ENCODE measurements at places on chromosomes 5 and 9.

- DNase-seq: no peak
Observed at GRCh38 chr5:67425514-67425913, 228.9 kb upstream of the CD180 start.

DNA sequence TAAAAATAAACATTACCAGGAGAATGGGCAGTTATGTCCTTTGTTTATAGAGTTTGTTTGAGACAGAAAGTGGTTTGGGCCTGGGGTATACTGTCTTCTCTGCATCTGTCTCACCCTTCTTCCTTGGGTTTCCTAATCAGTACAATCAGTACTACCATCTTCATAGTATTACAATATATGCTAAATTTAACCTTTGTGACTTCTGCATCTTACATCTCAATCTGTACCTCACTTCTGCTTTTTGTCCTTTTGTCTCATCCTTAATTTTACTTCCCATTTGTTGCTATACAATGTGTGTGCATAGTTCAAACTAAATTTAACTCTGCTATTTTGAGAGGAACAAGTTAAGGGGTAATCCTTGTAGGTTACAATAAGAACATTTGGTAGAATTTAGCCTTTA is 19.6 kb downstream of the FBXO38 start:
- DNase-seq: no peak

DNA sequence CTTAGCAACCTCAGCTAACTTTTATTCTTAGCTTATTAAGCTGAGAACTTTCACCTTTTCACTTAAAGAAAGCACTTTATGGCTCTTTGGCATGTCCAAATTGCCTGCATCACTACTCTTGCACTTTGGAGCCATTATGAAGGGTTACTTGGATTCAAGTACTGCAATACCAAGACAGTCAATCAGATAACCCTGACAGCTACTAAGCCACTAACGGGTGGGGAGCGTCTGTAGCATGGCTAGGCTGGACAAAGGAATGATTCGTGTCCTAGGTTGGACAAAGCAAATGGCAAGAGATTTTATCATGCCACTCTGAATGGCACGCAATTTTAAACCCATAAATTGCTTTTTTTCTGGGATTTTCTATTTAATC is 39.6 kb downstream of the TRPM6 start:
- DNase-seq: no peak

GRCh38 chr9:21968331-21969010 is 25.7 kb downstream of the CDKN2A start:
- no peak for DNase-seq

- no peak for DNase-seq
Observed at GRCh38 chr9:81083854-81084512, 605.4 kb downstream of the TLE1 start.

DNA sequence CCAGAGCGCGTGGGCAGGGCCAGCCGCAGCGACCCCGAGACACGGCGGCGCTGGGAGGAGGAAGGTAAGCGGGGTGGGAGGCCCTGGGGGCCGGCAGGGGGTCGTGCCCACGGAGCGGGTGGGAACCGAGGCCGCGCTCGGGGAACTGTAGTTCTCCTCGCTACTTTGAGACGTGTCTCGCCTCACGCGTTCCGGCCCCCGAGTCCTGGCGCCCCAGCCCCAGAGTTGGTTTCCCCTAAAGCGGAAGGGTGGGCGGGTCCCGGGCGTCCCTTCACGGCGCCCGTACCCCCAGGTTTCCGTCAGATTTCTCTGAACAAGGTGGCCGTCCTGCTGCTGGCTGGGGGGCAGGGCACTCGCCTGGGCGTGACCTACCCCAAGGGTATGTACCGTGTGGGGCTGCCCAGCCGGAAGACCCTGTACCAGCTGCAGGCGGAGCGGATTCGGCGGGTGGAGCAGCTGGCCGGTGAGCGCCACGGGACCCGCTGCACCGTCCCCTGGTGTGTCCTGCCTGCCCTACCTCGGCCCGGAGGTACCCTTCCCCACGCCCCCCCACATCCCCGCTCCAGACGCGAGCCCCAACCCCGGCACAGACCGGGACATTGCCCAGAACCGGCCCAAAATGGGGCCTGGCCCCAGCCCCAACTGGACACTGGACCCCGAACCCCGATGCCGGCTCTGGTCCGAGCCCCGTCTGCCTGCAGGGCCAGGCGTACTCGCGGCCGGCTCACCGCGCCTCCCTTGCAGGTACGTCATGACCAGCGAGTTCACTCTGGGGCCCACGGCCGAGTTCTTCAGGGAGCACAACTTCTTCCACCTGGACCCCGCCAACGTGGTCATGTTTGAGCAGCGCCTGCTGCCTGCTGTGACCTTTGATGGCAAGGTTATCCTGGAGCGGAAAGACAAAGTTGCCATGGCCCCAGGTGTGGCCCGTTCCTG is 709 bp downstream of the UAP1L1 start:
- DNase-seq: no peak

GRCh38 chr9:125246261-125246667 is 5.1 kb upstream of the HSPA5 start:
- no peak for DNase-seq

- no peak for DNase-seq
Observed at GRCh38 chr5:79077680-79078365, 8.3 kb downstream of the BHMT2 start.

DNA sequence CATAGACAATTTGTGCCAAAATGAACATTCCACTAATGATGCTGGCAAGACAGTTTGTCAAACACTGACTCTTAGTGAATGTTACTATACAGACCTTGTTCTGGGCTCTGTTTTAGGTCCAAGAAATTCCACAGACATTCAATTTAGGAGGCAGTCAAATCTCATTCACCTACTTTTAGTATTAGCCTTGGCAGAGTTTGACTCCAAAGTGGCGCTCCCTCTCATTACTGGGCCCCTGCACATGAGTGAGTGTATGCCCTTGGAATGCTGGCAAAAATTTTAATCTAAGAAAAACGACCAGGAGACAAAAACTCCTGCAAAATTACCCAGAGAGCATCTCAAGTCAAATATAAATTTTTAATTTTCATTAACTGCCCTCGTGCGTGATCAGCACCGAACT is 94.9 kb upstream of the SLC27A6 start:
- DNase-seq: no peak

- DNase-seq: no peak
Observed at GRCh38 chr5:75935572-75935971, 147.6 kb upstream of the SV2C start.

DNA sequence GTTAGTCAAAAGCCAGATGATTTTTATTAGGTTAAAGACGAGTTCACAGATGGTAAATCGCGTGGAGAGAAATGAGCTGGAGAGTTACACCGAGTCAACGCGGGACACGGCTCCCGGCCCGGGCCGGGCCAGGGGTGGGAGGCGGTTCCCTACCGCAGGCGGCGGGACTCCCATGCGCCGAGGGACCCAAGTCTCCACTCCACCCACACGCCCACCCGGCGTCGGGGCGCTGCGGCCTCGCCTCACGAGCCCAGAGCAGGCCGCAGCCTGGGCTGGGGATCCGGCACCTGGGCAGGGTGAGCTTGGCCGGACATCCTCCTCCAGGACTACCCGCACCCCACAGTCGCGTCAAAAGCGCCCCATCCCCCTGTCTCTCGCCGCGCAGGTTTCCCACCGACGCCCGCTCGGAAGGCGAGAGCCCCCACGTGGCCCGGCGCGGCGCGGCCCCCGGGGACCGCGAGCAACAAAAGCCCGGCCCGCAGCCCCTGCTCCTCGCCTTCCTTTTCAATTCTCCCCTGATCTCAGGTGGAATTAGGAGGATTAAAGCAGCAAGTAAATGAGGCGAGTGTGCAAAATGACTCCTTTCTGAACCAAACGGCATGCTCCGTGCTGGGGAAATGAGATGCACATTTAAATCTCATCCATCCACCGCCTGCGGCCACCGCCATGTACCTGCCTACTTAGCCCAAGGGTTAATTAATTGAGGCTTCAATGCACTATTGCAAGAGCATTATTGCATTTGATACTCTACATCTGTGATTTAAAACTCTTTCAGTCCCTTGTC is 196.5 kb upstream of the TBCA start:
- no peak for DNase-seq

GRCh38 chr5:170501931-170502330 is 1.9 kb upstream of the KCNIP1 start:
- no peak for DNase-seq

DNA sequence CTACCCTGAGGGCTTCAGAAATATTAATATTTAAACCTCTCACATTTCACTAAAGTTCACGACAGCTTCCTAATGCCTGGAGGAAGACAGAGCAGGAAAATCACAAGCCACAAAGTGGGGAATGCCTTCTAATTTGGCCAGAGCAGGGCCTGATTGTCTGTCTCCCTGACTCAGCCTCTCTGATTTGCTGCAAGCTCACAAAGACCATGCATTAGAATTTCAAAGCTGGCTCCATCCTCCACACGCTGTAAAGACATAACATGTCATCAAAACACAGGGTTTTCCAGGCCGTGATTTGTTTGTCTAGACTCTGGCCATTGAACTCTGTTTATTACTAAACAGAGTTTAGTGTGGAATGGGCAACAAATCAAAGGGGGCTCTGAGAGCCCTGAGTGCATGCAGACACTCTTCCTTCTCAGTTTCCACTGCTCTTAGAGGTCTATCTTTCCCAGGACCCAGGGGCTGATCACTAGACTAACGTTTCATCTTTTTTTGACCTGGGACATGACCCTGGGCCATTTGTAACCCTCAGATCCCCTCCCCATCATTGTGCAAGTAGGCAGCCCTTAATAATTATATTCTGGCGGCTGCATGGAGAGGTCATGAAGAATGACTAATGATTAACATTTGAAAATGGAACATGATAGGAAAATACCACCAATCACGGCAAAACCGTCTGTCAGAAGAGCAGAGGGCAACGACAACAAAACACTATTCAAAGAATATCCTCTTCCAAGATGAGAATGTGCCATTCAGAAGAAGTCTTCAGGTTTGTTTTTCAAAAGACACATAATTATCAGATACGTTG is 140.2 kb downstream of the ENC1 start:
- no peak for DNase-seq

DNA sequence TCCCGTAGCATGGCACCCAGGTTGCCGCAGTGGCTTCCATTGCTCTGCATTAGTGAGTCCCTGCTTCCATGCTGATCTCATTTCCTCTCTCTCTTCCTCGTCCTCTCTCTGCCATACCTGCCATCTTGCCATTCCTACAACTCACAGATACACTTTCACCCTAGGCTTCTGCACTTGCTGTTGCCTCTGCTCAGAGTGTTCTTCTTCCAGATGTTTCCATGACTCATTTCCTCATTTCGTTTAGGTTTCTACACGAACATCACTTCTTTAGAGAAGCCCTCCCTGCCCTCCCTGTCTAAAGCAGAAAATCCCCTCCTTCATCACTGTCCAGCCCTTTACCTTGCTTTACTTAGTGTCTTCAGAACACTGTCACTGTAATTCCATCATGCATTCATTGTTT is 115.2 kb upstream of the WWC1 start:
- DNase-seq: no peak

DNA sequence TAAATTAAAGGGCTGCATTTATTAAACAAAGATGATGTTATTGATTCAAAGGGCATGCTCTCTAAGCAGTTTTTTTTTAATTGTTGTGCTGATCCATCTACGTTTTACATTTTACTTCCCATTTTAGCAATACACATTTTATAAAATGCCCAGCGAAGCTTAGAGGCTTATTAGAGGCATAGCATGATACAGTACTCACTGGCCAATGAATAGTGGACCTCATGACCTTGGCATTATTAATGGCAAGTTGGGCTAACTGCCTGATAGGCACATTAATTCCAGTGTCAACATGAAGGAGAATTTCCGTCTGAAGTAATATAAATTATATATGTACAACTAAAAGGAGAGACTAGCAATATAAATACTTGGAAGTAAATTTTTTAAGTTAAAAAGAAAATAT is 837.2 kb downstream of the EFNA5 start:
- no peak for DNase-seq

DNA sequence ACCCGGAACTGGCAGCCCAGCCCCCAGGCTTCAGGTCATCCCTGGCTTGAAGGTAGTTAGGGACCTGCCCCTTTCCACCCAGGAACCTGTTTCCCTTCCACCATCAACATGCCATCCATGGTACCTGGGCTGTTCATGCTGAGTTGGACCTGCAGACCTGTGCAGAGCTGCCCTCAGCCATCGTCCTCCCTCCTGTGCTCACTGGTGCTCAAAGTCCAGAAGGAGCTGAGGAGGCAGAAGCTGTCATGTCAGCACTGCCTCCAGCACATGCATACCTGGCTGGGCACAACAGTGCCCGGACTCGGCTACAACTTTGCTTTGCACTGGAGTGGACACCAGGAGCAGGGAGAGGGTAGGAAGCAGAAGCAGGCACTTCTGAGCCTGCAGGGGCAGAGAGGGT is 36.2 kb downstream of the BTNL8 start:
- no peak for DNase-seq

DNA sequence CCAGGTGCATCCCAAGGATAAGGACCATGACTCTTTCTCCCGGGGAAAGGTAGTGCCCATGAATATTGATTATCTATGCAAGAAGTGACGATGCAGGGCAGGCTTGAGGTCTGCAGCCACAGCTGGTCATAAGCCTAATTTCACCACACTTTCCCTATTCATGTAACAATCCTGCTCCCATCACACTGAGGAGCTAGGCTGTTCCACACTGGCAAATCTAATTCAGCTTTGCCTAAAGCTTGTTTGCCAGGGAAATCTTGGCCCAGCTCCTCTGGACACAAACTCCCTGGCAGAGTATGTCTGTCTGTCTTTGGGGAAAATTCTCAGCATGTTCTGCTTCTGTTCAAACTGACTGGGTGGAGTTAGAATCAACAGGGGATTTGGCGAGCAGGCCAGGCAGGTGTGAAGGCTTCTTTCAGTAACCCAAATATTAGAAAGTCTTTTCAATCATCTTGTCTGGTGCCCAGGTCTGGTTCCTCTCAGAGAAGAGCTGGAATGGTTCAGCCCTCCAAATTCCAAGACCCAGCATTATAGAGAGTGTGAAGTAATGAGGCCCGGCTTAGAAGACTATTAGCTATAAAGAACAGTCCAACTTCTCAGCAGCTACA is 88.5 kb upstream of the SPDL1 start:
- DNase-seq: peak; percentile 6

- no peak for DNase-seq
Observed at GRCh38 chr5:20030125-20030524, 42.1 kb upstream of the CDH18 start.

GRCh38 chr5:2898661-2899060 is 147.2 kb upstream of the IRX2 start:
- no peak for DNase-seq

GRCh38 chr9:107905308-107906020 is 415.9 kb upstream of the KLF4 start:
- no peak for DNase-seq

- peak; percentile 95 for DNase-seq
Observed at GRCh38 chr5:150155258-150156026, at the start of gene PDGFRB. Gene PDGFRB, minus strand, starts transcription at chr5:150155845. Its CDS starts 18,798 bp downstream, at chr5:150137047.

GRCh38 chr5:78720997-78721396 is 72.4 kb upstream of the LHFPL2 start:
- DNase-seq: no peak
